Neural progenitor cell (in vitro differentiated cells): ENCODE measurements at places on chromosomes 1 and 21. TPM values are rescaled to one million over a fixed set of nuclear protein-coding genes. Genes with fewer than 3 reads are reported as not detected.

FBXO42 gene
- total RNA-seq = 18.8 and 24.7 TPM in 2 replicates

- DNase-seq = no peak
Observed at GRCh38 chr21:32812035-32812434, 40.5 kb upstream of the PAXBP1 start.

DNA sequence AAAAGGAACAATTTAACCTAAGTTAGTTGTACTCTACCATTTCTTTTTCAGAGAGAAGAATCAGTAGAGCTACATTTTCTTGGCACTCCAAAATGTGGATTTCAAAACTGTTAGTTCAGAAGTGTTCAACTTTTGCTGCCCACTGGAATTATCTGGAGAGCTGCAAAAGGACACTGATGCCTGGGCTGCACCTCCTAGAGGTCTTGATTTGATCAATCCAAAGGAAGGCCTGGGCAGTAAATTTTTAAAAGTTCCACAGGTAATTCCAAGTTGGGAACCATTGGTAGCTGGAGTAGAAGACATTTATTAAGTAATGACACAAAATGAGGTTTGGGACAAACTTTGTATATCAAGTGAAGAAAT, 79.3 kb upstream of the HMCN1 start:
- no peak for DNase-seq

GRCh38 chr1:115880981-115881672, 40.2 kb upstream of the NHLH2 start:
- DNase-seq = no peak

CDK11A gene
- total RNA-seq = 6.6 and 16.6 TPM in 2 replicates

GRCh38 chr1:164731161-164731876, 172.3 kb downstream of the PBX1 start:
- DNase-seq = no peak

CCDC27 gene
- total RNA-seq = not detected in 2 replicates

- no peak for DNase-seq
Observed at GRCh38 chr1:245090491-245091090, 64.2 kb upstream of the KIF26B start.

CFAP107 gene
- total RNA-seq = not detected in 2 replicates

CTNNBIP1 gene
- total RNA-seq = 68.8 and 96.0 TPM in 2 replicates

GRCh38 chr1:115467196-115467595, 129.1 kb upstream of the NGF start:
- peak; percentile 4 for DNase-seq

GRCh38 chr1:109309347-109309746, 2.5 kb upstream of the MYBPHL start:
- DNase-seq = no peak

CDA gene
- 0.64 and 0.96 TPM in 2 replicates for total RNA-seq

- DNase-seq = no peak
Observed at GRCh38 chr1:60153961-60154360, 80.4 kb upstream of the C1orf87 start.

- DNase-seq = peak; percentile 14
Observed at GRCh38 chr1:176416777-176417176, 46.2 kb upstream of the PAPPA2 start.

DNA sequence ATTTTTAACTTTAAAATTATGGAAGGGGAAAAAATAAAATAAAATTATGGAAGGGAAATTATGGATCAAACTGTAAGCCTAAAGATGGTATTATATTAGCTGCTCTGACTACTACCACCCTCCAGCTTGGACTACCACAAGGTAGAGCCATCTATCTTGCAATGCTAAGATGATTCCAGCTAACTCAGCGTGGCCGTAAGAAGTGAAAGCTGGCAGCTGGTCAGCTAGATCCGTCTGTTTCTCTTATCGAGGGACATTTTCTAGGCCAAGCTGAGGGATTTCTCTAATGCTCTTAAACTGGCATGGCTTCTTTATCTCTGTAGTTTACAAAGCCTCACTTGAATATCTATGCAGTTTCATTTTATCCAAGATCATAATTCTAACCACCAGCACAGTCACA, 31.5 kb downstream of the LYST start:
- no peak for DNase-seq

POLR3C gene
- 15.6 and 29.5 TPM in 2 replicates for total RNA-seq

GRCh38 chr1:29385966-29386365, 149.6 kb downstream of the PTPRU start:
- DNase-seq = no peak

- DNase-seq = no peak
Observed at GRCh38 chr1:117826540-117827078, 102.8 kb downstream of the GDAP2 start.

TEDDM1 gene
- total RNA-seq = not detected in 2 replicates

GRCh38 chr1:74452035-74452434, 60.4 kb downstream of the LRRC53 start:
- no peak for DNase-seq

- DNase-seq = peak; percentile 53
Observed at GRCh38 chr1:18530587-18531502, 50.1 kb downstream of the KLHDC7A start.

DNA sequence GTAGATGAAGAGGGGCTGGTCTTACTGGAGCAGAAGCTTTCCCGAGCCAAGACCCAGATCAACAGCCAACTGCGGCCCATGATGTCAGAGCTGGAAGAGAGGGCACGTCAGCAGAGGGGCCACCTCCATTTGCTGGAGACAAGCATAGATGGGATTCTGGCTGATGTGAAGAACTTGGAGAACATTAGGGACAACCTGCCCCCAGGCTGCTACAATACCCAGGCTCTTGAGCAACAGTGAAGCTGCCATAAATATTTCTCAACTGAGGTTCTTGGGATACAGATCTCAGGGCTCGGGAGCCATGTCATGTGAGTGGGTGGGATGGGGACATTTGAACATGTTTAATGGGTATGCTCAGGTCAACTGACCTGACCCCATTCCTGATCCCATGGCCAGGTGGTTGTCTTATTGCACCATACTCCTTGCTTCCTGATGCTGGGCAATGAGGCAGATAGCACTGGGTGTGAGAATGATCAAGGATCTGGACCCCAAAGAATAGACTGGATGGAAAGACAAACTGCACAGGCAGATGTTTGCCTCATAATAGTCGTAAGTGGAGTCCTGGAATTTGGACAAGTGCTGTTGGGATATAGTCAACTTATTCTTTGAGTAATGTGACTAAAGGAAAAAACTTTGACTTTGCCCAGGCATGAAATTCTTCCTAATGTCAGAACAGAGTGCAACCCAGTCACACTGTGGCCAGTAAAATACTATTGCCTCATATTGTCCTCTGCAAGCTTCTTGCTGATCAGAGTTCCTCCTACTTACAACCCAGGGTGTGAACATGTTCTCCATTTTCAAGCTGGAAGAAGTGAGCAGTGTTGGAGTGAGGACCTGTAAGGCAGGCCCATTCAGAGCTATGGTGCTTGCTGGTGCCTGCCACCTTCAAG, 57.3 kb downstream of the LAMC2 start:
- no peak for DNase-seq

CCDC185 gene
- total RNA-seq = not detected in 2 replicates

DNA sequence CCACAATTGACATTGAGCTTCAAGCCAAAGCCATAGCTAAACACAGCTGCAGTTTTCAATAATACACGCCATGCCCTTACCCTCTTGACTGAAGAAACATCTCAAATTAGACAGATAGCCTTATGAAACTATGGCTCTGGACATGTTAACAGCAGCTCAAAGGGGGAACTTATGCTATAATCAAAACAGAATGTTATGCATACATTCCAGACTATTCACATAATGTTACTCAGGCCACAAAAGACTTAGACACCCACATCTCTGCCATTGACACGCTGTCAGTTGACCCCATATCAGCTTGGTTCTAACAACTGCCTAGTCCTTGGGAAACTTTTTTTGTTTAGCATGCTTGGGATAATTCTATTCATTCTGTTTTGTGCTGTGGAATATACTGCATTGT, 2.3 kb upstream of the NENF start:
- no peak for DNase-seq
